ENCODE measurements at places on chromosomes 2 and 18.

DNA sequence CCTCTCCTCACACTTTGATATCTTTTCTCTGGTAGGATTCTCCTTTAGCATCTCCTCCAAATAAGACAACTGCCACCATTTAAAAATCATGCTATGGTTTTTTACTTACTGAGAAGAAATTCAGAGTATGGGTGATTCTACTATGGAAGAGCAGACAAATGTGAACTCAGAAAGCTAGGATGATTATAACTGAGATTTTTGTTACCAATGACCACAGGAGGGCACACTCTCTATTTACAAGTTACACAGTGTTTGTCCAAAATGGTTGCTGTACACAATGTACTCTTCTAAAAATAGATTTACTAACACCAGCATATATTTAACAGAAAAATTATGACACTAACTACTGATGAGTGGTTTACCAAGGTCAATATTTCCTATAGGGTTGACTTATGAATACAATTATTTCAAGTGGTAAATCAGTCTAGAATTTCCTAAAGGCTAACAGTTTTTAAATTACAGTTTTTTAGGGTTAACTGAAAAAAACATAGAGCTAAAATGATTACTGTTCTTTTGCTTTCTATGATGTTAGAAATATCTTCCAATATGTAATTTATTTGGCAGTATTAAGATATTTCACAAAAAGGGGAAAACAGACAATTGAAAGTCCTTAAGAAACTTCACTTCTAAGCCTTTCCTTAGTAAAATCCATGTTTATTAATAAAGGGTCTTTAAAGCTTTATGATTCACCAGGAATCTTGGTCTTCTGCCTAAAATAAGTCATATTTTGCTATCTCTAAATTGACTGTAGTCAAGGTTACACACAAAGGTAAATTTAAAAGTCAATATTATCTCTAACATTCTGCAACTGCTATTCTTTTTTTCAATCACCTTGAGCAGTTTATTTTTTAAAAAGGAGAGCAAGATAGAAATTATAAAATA is 57.2 kb downstream of the MAP4K3 start:
- DNase-seq, result peak; percentile 61

- DNase-seq, result no peak
Observed at GRCh38 chr2:43522177-43522576, 73.7 kb downstream of the THADA start.

DNA sequence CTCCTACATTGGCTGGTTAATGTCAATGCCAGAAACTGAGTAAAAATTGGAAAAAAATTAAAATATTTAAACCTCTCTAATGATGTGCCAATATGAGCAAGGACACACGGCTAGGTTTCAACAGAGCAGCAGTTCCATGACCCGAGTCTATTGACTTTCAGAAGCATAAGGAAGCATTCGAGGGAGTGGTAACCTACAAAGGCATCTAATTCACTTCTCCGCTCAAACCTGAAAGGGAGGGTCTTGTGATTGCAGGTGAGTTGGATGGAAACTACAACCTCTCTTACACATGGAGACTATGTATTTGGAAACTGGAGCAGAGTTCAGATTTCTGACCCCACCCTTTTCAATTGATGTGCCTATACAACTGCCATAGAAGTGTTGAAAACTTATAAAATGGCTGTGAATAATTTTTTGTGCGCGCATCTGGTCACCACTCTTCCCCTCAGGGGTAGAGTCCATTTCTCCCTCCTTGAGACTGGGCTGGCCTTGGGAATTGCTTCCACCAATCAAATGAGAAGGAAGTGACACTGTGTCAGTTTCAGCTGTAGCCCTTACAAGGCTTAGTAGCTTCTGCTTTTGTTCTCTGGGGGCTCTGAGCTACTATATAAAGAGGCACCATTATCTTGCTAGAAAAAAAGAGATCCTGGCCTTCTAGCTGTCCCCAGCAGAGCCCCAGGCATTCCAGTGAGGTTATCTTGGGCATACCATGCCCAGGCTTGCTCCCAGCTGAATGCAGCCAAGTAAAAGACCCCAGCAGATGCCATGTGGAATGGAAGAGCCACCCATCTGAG is 278.0 kb downstream of the EPHA4 start:
- no peak for DNase-seq

DNA sequence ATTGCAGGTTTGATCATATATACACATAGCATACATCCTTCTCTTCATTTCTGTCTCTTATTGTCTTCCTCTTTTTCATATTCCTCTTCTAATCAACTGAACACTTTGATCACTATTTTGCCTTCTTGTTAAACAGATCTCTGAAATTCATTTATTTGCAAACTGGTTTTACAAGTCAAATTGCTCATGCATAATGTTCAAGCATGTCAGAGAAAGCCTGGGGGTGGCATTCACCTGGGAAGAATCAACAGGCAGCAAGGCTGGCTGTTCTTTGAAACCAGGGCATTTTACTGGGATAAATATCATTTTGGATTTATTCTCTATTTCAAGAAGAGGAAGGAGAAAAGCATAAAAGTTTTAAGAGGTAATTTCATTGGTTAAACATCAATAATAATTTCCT is 66.9 kb upstream of the LRATD1 start:
- DNase-seq, result peak; percentile 52

DNA sequence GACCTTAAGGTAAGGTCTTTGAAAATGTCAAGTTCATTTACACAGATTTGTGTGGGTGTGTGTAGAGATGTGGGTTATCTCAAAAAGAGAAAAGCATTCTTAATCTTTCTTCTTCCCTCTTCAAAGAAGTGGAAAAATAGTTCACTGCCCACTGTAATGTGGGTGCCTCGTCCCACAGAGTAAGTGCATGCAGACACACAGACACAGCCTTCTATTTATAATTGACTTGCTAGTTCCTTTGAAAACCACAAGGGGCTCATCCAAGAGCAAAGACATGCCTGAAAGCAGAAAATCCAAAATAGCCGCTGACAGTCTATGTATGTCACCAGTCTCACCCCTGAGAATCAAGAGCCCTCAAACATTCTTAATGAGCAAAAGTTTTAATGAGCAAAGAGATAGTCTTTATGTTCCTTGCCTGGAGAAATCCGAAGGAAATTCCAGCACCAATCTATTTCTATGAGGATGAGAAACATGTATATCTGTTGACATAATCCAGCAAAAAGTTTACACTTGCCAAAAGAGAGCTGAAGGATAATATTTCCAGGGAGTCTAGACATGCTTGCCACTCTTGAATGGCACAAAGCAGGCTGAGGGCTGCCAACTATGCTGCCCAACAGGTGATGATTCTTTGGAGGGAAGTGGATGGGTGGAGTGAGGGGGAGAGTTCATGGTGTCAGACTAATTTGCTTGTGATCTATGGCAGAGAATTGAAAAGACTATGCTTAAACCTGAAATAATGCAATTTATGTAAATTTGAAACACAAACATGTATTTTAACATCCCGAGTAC is 93.9 kb downstream of the ACVR1 start:
- no peak for DNase-seq

GRCh38 chr2:130393318-130393910 is 37.6 kb downstream of the PTPN18 start:
- DNase-seq, result no peak
